ENCODE measurements at places on chromosomes 6 and 20. TPM values are rescaled to one million over a fixed set of nuclear protein-coding genes. Genes with fewer than 3 reads are reported as not detected.
A peak's percentile ranks its signal among the peaks of the same experiment; 100 is the strongest.

The TXLNB gene
- 0.10 TPM for total RNA-seq

The SAMD10 gene
- 3.5 TPM for total RNA-seq

The PAX1 gene
- total RNA-seq = not detected

The TBXT gene
- not detected for total RNA-seq

DNA sequence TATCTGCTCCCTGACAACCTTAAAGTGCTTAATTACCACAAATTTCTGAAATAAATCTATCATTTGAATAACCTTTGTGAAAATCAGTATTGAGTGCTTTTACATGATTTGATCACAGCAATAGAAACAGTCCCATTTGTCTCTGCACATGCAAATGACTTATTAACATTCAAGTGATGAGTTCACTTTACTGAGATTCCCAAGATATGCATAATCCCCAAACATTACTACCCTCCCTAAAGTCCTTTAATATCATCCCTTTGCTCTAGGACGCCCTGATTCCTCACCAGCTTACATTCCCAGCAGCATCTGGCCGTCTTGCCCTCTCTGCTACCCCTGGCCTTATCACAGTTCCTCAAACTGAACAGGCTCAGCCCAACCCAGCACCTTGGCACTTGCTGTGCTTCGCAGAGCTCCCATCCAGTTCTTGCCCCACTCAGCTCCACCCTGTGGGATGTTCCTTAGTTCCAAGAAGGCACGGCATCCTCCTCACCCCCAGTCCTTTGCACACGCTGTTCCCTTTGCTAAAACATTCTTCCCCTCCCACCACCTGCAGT is 347.5 kb downstream of the PREX1 start:
- no peak for DNase-seq

DNA sequence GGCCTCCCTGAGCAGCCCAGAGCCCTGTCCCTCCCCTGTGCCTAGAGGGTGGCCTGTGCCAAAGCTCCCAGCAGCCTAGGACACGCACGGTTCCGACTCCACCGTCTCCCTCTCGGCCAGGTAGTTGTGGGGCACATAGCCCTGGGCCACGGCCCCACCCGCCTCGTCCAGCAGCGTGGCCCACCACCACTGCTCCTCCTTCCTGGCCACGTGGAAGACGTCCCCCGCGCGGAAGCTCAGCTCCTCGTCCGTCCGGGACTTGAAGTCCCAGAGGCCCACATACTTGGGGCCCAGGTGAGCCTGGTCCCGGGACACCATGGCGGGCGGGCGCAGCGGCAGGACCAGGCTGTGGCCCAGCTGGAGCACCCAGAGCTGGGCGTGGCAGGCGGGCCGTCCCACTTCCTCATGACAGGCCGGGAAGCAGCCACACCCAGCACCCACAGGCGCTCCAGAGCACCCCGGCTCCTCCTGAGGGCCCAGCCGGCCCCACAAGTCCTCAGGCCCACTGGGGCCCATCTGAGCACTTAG is at the start of gene PTK6:
PTK6 (minus strand) TSS at position 380 of the 528 bp plus-strand sequence; CDS start at position 318, 62 bp downstream.
- peak; percentile 73 for DNase-seq

The CD2AP gene
- 10.7 TPM for total RNA-seq

GRCh38 chr6:38259736-38260135 is 380.0 kb downstream of the BTBD9 start:
- DNase-seq = no peak
